ENCODE measurements at places on chromosomes 12 and 14. TPM values are rescaled to one million over a fixed set of nuclear protein-coding genes. Genes with fewer than 3 reads are reported as not detected.

DNA sequence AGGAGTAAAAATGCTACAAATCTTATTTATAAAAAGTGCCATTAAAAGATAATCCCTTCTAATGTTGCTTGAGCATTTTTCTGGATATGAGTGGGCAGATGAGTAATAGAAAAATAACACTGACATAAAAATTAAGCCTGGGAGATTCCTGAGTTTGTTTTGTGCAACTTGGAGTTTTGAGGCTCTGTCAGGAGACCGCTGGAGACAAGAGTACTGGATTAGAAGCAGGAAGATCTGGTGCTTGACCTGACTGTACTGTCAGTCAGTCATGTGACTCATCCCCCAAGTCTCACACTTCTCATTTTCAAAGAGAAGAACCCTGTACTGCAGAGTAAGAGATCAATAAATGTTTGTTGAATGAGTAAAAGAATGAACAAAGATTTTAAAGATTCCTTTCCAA, 29.4 kb downstream of the ANO4 start:
- DNase-seq, result no peak

- DNase-seq, result no peak
Observed at GRCh38 chr12:15719230-15719629, 70.0 kb downstream of the EPS8 start.

DNA sequence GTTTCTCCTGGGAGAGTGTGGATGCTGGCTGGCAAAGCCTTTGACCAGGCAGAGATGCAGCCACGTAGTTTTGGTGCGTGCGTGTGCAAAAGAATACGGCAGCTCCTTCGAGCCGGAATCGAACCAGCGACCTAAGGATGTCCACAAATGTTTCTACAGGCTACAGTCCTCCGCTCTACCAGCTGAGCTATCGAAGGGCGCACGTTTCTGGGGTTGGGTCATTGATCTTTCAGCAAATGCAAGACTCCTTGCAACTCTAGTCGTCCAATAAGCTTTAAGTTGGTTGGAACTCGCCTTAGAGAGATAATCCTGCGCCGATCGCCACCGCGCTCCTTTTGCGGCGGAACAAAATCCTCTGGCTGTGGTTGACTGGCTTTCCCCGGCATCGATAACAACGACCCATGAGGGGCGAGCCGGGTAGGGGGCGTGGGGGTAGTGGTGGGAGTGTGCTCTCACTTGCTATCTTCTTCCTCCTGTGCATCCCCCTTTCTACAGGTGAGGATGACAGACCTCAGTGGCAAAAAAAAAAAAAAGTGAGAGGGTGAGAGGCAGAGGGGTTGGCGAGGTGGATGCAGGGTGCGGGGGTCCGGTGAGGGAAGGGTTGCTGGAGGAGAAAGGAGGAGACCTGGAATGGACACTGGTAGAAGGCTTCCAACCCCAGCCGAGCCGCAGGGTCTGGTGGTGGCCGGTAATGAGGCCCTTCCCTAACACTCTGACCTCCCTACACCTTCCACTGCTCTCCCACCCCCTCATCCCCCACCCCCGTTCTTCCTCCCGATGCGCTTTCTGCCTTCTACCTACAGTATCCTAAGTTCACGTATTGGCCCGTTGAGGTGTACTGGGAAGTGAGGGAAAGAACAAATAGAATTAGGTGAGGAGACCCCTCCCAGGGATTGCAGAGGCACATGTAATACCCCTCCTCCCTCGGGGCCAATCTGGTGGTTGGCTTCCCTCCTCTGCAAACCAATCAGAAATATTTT, 11.8 kb upstream of the OR6S1 start:
- no peak for DNase-seq

- no peak for DNase-seq
Observed at GRCh38 chr12:93468008-93468371, 676 bp downstream of the MRPL42 start.

DNA sequence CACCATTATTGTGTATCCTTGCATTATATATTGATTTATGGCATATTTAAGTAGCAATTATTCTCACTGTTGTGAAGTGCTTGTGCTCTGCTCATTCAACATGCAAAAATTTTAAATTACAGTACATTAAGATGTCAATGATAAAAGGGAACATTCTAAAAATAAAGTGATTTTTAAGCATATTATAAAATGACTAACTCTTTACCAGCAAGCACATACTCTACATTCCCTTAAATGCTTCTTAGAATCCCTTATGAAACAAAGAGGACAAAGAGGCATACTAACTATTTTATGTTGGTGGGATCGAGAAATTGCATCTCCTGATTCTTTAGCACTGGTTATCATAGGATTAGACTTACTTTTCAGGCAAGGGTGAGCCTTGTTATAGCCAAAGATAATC, 46.6 kb upstream of the ZDHHC17 start:
- DNase-seq, result no peak

GRCh38 chr14:88551980-88552431, 2.8 kb downstream of the PTPN21 start:
- DNase-seq, result peak; percentile 32

GRCh38 chr12:62291864-62292760, 31.9 kb downstream of the USP15 start:
- DNase-seq, result no peak

The GALNT9 gene
- 2.7 TPM for total RNA-seq

The MED13L gene
- total RNA-seq, result 66.0 TPM

The TSHR gene
- not detected for total RNA-seq

Data from left cardiac atrium (tissue), 4 donors.